ENCODE measurements at places on chromosomes 1 and 21.

GRCh38 chr1:14968251-14968851, 185.2 kb upstream of the TMEM51 start:
- DNase-seq = no peak

- no peak for DNase-seq
Observed at GRCh38 chr21:26804895-26805609, 40.2 kb downstream of the ADAMTS1 start.

DNA sequence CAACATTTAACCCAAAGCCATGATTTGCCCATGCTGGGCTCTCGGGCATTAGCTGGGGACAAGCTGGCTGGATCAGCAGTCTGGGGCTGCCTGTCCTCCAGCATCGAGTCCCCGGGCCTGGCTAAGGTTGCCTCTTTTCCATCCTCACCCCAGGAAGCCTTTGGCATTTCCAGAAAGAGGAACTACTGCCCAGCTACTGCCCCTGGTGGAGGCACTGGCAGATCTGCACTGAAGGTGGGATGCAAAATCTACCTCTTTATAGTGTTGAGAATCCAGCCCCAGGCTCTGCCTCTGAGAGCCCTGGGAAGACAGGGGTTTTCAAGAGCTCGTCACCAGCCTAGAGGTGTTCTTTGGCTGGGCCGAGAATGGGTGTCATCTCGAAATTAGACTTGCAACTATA, 635.9 kb downstream of the MATN1 start:
- peak; percentile 28 for DNase-seq

GRCh38 chr1:198496216-198497143, 44.0 kb downstream of the ATP6V1G3 start:
- DNase-seq = no peak

GRCh38 chr1:47951545-47952235, 45.5 kb downstream of the TRABD2B start:
- DNase-seq = peak; percentile 43

DNA sequence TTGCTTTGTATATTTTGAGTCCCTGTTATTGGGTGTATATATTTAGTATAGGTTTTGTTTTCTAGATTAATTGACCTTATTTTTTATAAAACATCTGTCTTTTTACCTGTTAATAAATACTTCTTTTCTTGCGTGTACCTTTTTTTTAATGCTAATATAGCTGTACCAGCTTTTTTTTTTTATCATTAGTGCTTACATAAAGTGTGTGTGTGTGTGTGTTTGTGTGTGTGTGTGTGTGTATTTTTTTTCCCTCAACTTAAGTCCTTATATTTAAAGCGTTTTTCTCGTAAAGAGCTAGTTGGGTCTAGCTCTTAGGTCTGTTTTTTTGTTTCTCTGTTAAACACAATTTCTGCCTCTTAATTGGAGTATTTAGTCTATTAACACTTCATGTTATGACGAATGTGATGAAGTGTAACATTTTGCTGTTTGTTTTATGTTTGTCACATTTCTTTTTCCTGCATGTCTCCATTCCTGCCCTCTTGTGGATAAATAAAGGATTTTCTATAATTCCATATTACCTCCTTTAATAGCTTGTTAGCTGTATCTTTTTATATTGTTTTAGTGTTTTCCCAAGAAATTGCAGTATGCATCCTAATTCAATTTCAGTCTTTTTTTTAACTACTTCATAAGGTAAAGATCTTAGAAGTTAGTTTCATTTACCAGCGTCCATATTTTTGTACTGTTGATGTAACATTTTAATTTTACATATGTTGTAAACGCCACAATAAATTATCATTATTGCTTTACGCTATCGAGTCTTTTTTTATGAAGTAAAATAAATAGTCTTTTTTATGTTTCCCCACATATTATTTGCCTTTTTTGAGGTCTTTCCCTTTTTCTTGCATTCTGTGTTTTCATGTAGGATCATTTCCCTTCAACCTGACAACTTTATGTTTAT, 4.3 kb downstream of the PRMT2 start:
- no peak for DNase-seq

DNA sequence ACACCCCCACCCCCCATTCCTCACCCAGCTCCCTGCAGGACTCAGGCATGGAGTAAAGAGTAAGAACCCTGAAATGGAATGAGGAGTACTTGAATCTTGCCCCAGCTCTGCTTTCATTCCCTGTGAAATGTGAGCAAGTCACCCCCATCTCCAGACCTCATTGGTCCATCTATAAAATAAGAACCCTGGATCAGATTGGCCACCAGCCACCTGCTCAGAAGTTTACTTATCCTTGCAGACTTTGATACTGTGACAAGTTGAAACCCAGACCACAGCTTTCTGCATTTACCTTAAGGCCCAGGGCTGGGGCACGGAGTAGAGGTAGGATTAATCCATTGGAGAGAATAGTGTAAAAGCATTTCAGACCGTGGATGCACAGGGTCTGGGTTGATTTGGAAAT, 2.2 kb downstream of the KISS1 start:
- no peak for DNase-seq

- peak; percentile 7 for DNase-seq
Observed at GRCh38 chr1:111813440-111814304, 58.0 kb downstream of the DDX20 start.

- no peak for DNase-seq
Observed at GRCh38 chr1:61284936-61285335, 202.6 kb downstream of the NFIA start.

DNA sequence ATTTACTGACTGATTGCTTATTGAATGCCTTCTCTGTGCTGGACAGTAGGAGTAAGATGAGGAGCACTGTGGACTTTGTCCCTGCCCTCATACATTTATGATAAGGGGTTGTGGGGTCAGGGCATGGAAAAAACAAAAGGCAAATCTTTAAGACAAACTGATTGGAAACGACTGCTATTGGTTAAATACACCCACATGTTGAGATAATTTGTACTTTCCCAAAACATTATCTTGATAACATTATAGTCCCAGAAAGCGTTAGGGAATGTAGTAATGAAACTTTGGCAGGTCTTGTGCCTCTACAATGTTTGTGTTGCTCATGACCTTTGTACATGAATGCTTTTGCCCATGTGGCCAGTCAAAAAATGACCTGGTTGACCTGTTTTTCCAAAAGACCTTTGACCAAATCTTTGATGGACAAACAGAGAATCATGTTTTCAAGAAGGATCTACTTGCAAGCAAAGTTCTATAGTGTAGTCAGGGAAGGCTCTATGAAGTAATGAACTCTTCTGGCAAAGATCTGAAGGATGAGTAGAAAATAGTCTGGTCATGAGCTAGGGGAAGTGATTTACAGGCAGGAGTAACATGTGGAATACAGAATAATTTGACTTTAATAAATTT, 50.9 kb downstream of the LEPR start:
- no peak for DNase-seq

- peak; percentile 83 for DNase-seq
Observed at GRCh38 chr1:150619576-150620509, 9.6 kb downstream of the ENSA start.

- no peak for DNase-seq
Observed at GRCh38 chr1:14061722-14062121, 361.7 kb downstream of the PRDM2 start.

DNA sequence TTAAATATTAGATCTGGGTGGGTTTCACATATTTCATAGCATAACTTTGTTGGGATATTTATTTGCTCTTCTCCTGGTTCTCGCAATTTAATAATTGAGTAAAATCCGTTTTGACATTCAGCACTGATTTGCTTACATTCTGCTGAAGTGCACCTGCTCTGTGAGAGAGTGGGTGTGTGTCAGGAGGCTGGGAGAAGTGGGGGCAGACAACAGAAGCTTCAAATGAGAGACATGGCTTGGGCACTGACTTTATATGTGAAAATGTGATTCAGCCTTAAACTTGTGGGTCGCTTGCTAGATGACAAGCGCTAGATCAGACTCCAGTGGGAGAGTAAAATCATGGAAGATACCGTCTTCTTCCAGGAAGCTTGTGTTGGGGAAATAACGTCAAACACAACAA, 32.4 kb upstream of the KCNA2 start:
- DNase-seq = no peak

- peak; percentile 94 for DNase-seq
Observed at GRCh38 chr1:185317886-185318310, 855 bp upstream of the IVNS1ABP start.

GRCh38 chr1:181846001-181846645, 215.4 kb downstream of the ZNF648 start:
- DNase-seq = no peak

- DNase-seq = no peak
Observed at GRCh38 chr1:189524501-189524900, 953.2 kb downstream of the BRINP3 start.

- no peak for DNase-seq
Observed at GRCh38 chr1:114260805-114261484, 107.3 kb upstream of the SYT6 start.

GRCh38 chr1:61293986-61294504, 211.7 kb downstream of the NFIA start:
- DNase-seq = no peak

DNA sequence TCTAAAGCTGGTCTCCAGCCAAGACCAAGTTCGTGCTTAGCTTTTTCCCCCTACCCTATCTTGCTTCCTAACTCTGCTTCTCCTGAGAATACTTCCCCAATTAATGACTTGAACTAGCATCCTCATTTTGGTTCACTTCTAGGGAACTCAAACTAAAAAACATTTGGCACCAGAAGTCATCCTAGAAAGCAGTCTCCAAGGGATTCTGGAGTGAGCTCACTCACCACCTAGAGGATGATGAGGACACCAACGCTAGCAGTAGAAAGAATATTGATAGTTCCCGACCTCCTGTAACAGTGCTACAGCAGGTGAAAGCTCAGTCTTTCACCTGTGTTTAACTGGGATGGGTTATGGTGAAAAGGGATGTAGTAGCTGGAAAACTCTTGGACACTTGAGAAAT, 4.7 kb upstream of the PSMB2 start:
- no peak for DNase-seq

DNA sequence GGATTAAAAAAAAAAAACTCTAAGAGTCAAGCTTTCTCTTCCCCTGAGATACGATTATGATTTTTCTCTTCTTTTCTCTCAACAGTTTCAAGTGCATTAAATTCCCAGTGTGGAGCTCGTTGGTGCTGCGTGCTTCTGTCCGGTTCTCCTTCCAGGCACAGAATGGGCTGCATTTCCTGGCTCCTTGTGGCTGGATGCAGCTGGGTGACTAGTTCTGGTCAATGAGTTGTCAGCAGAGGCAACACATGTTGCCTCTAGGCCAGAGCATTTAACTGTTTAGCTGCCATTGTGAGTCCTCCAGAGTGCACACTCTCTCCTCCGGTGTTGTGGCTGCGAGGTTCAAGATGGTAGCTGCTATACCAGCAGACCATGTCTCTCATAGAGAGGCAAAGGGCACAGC, 312.9 kb downstream of the RRAGC start:
- no peak for DNase-seq
